Esophagus mucosa (tissue), 1 donor: ENCODE measurements at places on chromosomes 6 and 20. TPM values are rescaled to one million over a fixed set of nuclear protein-coding genes. Genes with fewer than 3 reads are reported as not detected.
A peak's percentile ranks its signal among the peaks of the same experiment; 100 is the strongest.

- ATAC-seq: no peak
Observed at GRCh38 chr6:27806981-27807440, 105.2 kb downstream of the OR2B2 start.

DNA sequence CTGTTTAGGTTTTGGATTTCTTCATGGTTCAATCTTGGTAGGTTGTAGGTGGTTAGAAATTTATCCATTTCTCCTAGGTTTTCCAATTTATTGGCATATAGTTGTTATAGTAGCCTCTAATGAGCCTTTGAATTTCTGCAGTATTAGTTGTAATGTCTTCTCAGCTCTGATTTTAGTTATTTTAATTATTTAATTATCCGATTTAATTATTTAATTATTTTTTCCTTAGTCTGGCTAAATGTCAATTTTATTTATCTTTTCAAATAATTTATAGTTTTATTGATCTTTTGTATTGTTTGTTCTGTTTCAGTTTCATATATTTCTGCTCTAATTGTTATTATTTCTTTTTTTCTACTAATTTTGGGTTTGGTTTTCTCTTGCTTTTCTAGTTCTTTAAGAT lies 28.1 kb upstream of the SOX4 start:
- ATAC-seq: no peak

DNA sequence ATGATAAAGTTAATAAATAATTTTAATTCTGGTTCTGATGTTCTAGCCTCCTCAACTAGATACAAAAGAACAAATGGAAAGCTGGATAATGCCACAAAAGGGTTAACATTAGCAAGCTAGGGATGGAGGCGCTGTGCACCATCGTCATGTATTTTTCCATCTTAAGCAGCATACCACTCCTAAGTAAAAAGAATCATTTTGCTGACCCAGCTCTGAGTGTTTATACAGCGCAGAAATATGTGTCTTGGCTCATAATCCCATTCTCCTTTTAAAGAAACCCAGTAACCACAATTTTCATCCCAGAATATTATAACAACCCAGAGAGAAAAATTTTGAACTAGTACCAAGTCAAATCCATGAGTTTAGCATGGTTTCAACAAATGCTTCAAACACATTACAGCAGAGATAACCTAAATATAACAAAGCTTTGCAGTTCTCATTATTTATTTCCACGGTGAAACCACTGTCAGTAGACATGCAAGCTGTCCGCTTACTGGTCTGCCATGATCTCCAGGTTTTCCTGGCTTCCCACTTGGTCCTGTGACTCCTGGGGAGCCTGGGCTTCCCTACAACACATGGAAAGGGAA lies 111.1 kb downstream of the COL12A1 start:
- ATAC-seq: no peak

DNA sequence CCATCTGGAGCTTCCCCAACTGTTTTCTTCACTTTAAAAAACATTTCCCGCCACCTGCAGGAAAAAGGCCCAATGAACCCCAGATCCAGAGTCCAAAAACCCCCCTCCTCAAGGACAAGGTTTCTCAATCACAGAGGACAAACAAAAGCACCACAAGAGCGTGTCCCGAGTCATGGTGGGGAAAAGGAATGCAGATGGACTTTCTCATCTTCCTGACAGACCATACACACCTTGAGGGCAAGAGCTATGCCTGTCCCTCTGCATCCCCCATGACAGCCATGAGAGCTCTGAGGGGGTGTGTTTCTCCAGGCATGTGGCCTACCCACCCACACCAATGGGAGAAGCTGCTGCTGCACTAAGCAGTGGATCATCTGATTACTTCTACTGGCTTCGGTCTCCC lies 9.0 kb downstream of the PEX6 start:
- ATAC-seq: no peak

DNA sequence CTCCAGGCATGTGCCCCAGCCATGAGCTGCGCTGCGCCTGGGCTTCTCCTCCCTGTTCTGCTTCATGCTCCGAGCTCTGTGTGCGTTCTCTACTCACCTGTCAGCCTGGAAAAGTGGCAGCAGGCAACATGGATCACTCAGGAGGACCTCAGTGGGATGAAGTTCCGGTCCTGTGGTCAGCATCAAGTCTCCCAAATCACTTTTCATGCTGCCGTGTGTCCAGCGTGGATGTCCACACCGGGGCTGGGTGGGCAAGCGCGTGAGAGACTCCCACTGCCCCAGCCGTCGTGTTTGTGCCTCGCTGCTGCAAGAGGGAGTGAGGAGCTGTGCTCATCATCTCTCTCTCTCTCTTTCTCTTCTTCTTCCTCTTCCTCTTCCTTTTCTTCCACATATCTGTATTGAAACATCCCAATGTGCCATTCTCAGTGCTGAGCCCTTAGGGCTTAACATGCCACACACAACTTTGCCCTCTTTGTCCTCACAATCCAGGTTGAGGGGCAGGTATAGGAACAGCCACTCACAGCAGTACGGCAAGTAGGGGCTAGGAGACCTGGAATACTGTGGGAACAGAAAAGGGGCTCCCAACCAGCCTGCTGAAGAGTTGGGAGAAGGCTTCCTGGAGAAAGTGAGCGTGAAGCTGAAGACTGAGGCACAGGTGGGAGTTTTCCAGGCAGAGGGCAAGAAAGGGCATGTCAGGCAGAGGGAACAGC lies 3.8 kb upstream of the PDYN start:
- no peak for ATAC-seq

- no peak for ATAC-seq
Observed at GRCh38 chr6:32073101-32073500, 34.9 kb downstream of the CYP21A2 start.

- no peak for ATAC-seq
Observed at GRCh38 chr6:162226803-162227202, 500.8 kb downstream of the PRKN start.

DNA sequence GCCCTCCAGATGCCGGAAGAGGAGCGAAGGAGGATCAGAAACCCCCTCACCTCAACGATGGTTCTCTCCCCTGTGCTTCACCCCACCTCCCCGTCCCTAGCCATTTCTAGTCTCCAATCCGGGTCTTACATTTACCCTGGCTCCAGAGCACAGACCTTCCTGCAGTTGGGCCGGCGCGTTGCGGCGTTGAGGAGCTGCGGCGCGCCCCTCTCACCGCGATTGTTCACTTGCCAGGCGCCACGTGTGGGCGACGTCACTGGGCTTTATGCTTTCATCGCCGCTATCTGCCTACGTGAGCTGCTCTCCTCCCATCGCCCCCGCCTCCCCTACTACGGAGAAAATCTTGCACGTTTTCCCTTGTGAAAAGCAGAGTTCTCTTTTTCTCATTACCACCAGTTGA lies at the start of gene CRISP2:
Gene CRISP2 (minus strand): TSS at position 198 of the 400 bp plus-strand sequence. CDS start 4,347 bp downstream, outside the sequence.
- no peak for ATAC-seq

DNA sequence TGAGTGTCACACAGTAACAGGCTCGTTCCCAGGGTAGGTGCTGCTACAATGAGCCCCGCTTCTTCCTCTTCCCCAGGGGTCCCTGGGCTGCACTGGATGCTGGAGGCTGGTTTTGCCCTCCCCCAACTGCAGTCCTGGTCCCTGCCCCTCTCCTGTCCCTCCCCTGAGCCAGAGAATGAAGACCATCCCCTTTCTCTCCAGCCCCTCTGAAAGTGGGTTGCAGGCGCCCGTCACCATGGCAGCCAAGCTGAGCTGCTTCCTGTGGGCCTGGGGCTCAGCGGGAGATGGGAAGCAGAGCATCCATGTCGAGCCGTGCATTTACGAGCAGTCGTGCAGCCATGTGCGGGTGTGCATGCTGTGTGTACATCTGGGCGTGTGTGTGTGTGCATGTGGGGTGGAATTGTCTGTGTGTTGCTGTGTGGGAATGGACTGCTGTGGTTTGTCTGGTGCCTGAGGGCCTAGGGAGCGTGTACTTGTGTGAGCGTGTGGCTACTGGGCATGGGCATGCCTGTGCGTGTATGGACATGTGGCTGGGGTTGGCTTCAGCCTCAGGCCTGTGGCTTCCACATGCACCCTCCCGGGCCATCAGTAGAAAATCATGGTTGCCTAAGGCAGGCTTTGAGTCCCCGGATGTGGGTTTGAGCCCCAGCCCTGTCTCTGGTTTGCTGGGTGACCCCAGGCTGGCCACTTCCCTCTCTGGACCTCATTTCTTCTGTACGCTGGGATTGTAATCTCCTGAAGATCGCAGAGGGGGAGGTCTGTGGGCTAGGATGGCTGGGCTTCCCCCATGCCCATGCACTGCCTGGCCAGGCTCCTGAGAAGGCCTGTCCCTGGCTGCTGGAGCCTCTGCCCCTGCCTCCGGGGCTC lies 48.8 kb downstream of the SRC start:
- ATAC-seq: peak; percentile 74

DNA sequence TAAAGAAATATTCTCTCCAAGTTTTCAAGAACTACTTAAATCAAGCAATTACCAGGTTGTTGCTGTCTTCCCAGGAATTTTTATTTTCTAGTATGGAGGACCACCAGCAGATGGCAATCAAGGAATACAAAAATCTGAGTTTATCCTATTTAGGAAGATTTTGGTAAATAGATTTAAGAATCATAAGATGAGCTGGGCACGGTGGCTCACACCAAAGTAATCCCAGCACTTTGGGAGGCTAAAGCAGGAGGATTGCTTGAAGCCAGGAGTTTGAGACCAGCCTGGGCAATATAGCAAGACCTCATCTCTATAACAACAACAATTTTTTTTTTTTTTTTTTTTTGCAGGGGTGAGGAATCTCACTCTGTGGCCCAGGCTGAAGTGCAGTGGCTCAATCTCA lies 19.3 kb upstream of the SEC63 start:
- no peak for ATAC-seq

- peak; percentile 9 for ATAC-seq
Observed at GRCh38 chr6:136250686-136251008, 536 bp upstream of the MTFR2 start.

Gene PPP1R3G
- 2.0 TPM for total RNA-seq

Gene LY6G6C
- 10.8 TPM for total RNA-seq

Gene MYMX
- 0.44 TPM for total RNA-seq

Gene CDC5L
- total RNA-seq: 9.9 TPM

Gene SLC22A7
- not detected for total RNA-seq

Gene CCN2
- 1.8 TPM for total RNA-seq

Gene BMP5
- 0.08 TPM for total RNA-seq
